ENCODE measurements at places on chromosomes 1 and 21.

DNA sequence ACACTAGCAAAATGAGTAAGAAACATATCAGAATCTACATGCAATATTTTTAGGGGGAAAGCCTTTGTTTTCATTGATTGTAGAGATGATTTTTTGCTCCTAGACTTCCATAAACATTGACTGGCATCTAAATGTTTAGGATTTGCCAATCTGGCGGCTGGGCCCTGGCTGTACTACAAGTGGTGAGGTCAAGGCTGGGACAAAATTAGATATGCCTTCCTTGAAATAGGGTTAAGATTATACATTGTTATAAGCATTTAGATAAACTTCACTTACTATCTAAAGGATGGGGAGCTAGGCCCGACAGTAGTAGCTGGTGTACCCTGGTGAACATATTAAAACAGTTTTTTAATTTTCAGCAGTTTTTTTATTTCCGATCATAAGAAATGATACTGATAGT is 5.2 kb downstream of the NFIA start:
- no peak for DNase-seq

GRCh38 chr1:58997637-58998036 is 213.8 kb upstream of the JUN start:
- DNase-seq, result no peak

GRCh38 chr1:45499415-45499769 is 481 bp downstream of the CCDC163 start:
- DNase-seq, result no peak

DNA sequence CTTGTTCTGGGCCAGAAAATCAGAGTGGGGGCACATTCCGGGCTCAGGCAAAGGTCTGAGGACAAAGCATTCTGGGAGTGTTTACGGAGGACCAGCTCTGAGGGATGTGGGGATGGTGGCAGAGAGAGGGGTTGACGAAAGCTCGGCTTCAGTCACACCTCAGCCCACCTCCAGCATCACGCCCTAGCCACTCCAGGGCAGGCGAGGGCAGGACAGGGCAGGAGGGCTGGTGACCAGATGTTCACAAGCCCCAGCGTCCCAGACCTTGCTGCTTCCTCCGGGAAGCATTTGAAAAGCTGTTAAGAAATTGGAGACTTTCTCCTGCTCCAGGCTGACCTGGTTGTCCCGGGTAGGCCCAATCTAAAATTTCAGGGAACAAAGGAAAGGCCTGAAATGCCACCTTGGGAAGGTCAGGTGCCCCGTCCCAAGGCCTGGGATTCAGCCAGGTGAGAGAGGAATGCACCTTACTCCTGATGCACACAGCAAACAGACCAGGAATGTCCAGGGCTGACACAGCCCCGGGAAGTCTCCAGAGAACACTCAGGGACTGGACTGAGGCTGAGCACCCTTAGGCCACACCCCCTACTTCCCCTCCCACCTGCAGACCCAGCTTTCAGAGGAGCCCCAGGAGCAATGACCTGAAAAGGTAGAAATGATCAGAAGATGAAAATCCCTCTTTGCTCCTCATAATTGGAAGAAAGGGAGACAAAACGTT is 71.9 kb upstream of the KLHDC7A start:
- DNase-seq, result no peak

GRCh38 chr1:154208677-154209388 is 2.7 kb upstream of the CFAP141 start:
- DNase-seq, result no peak

GRCh38 chr1:220894025-220894923 is 15.0 kb downstream of the HLX start:
- no peak for DNase-seq

DNA sequence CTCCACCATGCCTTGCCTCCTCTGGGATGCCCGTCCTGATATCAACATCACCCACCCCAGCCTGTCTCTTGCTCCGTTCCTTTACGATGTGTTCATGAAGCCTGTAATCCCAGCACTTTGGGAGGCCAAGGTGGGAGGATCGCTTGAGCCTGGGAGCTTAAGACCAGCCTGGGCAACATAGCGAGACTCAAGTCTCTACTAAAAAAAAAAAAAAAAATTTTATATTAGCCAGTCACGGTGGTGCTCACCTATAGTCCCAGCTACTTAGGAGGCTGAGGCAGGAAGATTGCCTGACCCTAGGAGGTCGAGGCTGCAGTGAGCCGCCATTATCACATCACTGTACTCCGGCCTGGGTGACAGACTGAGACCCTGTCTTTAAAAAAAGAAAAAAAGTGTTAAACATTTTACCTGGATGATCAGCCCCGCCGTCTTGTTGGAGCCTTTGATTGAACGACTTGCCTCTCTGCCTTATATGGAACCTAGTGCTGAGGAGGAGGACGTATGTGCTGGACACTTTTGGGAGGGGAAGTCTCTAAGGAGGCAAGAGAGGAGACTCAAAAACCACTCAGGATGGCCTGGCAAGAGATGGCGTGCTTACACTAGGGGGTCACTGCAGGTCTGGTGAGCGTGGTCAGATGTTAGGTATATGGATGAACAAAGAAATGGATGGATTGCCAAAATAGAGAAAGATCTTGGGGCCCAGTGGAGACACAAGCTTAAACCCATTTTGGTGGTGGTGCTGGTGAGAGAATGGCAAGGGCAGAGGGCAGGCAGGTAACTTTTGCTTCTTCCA is 80.5 kb upstream of the IFFO2 start:
- DNase-seq, result no peak

GRCh38 chr1:221487781-221488524 is 253.9 kb downstream of the DUSP10 start:
- DNase-seq, result peak; percentile 27

DNA sequence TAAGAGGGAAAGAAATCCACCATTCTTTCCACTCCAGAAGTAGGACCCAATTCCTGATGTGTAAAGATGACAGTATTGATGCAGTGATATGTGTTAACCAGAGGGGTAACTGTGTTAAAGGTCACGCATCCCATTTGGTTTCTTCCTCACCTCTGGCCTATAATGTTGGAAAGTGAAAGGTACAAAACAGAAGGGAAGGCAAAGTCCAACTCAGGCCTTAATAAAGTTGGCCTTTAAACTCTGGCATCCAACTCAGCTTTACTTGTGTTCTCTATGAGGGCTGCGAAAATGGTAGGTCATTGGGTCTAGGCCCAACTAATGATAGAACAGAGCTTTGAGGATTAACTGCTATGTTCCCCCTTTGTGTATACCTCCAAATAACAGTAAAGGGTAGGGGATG is 17.9 kb downstream of the CYP2J2 start:
- DNase-seq, result no peak

- DNase-seq, result no peak
Observed at GRCh38 chr1:165858364-165858823, 31.0 kb downstream of the UCK2 start.

DNA sequence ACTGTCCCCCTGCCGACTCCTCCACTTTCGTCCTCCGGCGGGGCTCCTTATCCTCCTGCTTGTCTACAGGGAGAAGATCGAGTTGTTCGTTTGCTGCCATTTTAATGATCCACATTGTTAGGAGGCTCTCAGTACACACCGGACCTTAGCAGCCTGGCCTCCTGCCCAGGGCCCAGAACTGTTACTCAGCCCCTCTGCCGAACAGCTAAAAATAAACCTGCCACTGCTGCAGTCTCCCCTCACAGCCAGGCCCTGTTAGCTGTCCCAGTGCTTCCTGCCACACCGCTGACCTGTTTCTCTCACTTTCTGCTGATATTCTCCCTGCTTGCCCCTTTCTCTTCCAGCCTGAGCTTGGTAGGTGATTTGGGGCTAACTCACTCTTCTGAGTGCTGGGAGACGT is 8.3 kb downstream of the MAPKAPK2 start:
- DNase-seq, result no peak

DNA sequence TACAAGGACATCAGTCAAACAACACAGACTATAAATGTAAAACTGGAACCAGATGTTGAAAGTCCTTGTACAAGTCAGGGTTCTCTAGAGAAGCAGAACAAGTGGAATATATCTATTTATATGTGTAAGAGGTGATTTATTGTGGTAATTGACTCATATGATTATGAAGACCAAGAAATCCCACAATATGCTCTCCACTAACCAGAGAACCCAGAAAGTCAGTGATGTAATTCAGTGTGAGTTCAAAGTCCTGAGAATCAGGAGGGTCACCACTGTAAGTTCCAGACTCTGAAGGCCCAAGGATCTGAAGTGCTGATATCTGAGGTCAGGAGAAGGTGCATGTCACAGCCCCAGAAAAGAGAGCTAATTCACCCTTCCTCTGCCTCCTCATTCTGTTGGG is 57.0 kb downstream of the LRRC53 start:
- DNase-seq, result no peak

DNA sequence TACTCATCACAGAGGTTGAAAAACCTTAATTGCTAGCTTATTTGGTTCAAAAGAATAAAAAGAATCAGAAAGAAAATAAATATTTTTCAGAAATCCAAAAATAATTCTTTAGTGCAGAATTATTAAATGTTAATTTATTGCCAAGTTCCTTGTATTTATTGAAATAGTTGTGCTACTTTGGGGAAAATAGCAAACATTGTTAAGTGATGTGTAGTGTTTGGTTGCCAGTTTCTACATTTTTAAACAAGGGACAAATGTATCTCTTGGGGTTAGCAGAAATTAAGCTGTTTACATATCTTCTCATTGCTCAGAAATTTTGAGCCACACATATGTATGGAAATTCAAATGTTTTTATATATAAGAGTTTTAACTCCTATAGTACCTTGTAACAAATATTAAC is 775.0 kb downstream of the USP25 start:
- DNase-seq, result no peak

- no peak for DNase-seq
Observed at GRCh38 chr1:229942501-229942900, 124.5 kb upstream of the GALNT2 start.

- no peak for DNase-seq
Observed at GRCh38 chr1:235763962-235764361, 102.7 kb downstream of the LYST start.

- peak; percentile 92 for DNase-seq
Observed at GRCh38 chr1:156126043-156126629, 11.6 kb downstream of the LMNA start.

DNA sequence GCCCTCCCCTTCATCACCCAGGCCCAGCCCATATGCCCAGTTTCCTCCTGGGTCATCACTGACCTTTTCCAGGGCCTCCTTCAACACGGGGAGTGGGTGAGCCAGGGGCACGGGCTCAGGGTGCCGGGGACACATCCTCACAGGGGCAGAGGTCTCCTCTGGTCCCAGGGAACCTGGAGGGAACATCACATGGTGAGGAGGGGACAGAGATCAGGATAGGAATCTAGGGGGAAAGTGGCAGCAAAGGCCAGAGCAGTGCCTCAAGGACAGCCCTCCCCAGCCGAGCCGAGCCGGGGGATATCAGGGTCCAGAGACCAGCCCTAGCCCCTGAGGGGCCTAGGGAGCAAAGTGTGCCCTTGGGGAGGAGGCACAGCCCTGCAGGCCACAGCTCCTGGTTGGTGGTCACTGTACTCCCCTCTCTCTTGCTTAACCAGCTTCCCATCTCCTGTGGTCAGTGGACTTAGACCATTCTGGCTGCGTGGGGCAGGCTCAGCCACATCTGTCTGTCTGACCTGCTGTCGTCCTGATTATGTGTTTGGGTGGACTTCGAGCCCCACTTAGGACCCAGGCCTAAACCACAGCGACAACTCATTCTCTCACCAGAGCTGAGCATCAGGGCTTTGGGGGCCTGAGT is 9.5 kb downstream of the LACTBL1 start:
- no peak for DNase-seq

DNA sequence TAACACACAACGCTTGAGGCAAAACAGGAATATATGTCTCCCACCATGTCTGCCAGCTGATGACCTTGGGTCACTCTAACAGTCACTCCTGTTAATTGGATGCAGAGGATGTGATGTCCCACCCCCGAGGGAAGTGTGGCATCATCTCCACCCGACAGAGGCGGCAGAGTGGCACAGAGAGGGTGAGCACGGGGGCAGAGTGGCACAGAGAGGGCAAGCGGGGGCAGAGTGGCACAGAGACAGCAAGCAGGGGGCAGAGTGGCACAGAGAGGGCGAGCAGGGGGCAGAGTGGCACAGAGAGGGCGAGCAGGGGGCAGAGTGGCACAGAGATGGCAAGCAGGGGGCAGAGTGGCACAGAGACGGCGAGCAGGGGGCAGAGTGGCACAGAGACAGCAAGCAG is 44.3 kb downstream of the DISP3 start:
- no peak for DNase-seq

DNA sequence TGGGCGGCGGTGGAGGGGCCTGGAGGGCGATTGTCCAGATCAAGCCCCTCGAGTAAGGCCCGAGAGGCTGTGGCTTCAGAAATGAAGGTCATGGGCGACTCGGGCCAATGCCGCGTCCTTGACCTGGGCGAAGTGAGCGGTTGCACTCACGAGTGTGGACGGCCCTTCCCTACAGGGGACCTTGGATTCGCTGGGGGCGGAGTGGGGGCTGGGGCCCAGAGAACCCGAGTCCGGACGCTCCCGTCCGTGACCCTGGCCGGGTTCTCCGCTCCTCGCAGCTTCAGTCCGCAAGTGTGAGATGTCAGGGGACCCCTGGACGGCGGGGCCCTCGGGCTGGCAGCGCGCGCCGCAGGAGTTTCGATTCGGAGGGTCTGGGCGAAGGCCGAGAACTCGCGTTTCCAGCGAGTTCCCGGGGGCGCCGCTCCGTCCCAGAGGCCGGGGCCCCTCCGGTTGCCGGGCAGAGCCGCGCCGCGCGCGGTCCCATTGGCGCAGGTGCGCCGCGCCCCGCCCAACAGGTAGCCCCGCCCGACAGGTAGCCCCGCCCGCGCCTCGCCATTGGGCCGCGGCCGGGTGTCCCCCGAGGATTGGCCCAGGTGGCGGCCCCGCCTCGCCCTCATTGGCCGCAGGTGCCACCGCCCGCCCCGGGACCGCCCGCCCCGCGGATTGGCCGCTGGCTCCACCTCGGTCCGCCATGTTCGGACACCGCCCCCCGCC is at the start of gene PRKCZ:
Gene PRKCZ (plus strand): TSS at position 694 of the 714 bp plus-strand sequence. CDS start 220 bp downstream, outside the sequence.
- DNase-seq, result no peak

- DNase-seq, result no peak
Observed at GRCh38 chr1:13832100-13832499, 132.1 kb downstream of the PRDM2 start.

DNA sequence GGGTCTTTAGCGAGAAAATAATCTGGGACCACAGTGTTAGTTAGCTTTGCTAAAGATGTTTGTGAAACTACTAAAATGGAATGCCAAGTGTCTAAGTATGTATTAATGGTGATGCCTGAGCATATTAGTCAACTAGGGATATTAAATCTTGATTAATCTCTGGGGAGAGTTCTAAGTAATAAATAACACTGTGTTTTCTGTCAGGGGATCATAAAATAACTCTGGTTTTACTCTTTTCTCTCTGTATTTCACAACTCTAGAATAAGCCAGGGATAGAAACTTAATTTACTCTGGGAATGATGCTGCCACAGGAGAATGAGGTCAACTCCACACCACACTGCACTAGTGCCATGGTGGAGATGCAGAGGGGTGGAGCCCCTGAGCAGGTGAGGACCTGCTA is 399.2 kb downstream of the PTBP2 start:
- peak; percentile 51 for DNase-seq

DNA sequence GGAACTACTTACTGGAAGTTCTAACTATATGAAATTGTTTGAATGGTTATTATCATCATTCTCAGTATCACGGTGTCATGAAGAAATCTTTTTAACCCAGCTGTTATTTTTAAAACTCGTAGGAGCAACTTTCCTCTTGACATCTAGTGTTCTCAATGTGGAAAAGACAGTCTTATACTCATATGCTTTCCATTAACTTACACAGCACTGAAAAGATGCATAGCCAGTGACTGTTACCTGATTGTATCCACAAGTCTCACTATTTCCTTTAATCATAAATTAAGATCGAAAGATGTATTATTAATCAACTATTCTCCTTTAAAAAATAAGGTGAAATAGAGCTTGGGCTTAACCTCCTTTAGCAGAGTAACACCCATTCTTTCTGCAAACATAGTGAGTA is 59.7 kb upstream of the TNFSF4 start:
- peak; percentile 51 for DNase-seq

Data from fibroblast of skin of left quadriceps (primary cell).